Bronchial smooth muscle cell (primary cell): ENCODE measurements at places on chromosomes 2 and 18. TPM values are rescaled to one million over a fixed set of nuclear protein-coding genes. Genes with fewer than 3 reads are reported as not detected.

The LAPTM4A gene
- total RNA-seq, result 208 and 219 TPM in 2 replicates

The RGPD8 gene
- 2.8 and 8.5 TPM in 2 replicates for total RNA-seq

The ELMOD3 gene
- 14.2 and 18.3 TPM in 2 replicates for total RNA-seq

The MGAT5 gene
- 27.6 and 29.4 TPM in 2 replicates for total RNA-seq

The ZNF385B gene
- total RNA-seq, result under 0.01 TPM in 1 of 2 replicates, not detected in the other

The CARF gene
- 5.4 and 6.1 TPM in 2 replicates for total RNA-seq

The GAL3ST2 gene
- 0.09 and 0.16 TPM in 2 replicates for total RNA-seq

The ATOH8 gene
- 24.6 and 29.5 TPM in 2 replicates for total RNA-seq

The ABI2 gene
- total RNA-seq, result 15.4 and 22.9 TPM in 2 replicates

The RFTN2 gene
- 3.6 and 15.1 TPM in 2 replicates for total RNA-seq
